ENCODE measurements at places on chromosomes 1 and 21. TPM values are rescaled to one million over a fixed set of nuclear protein-coding genes. Genes with fewer than 3 reads are reported as not detected.

The TNFRSF18 gene
- total RNA-seq: 175 TPM

The CATSPERE gene
- 0.32 TPM for total RNA-seq

The GBP1 gene
- 209 TPM for total RNA-seq

The SPRR4 gene
- total RNA-seq: not detected

The ANKRD13C gene
- total RNA-seq: 28.8 TPM

The FBXO44 gene
- 33.2 TPM for total RNA-seq

The ACTN2 gene
- not detected for total RNA-seq

The SLC35F3 gene
- total RNA-seq: 8.0 TPM

The GSTM5 gene
- not detected for total RNA-seq

The SLC2A5 gene
- 0.39 TPM for total RNA-seq

The LRRN2 gene
- total RNA-seq: 0.20 TPM

The SDE2 gene
- 24.5 TPM for total RNA-seq

The PYCR2 gene
- 103 TPM for total RNA-seq

The FHAD1 gene
- not detected for total RNA-seq

The ADAM30 gene
- total RNA-seq: not detected

The NHLH1 gene
- total RNA-seq: 0.93 TPM

The OR10J4 gene
- not detected for total RNA-seq

The ZFP69B gene
- 5.9 TPM for total RNA-seq

The OVAAL gene
- not detected for total RNA-seq

The FALEC gene
- total RNA-seq: not detected

The CDC20 gene
- total RNA-seq: 103 TPM

The KRTAP19-3 gene
- not detected for total RNA-seq

The ZNF697 gene
- 0.69 TPM for total RNA-seq

The GBP4 gene
- total RNA-seq: 147 TPM

The MPZ gene
- total RNA-seq: 7.0 TPM

The OR2L8 gene
- total RNA-seq: not detected

The TMEM51 gene
- total RNA-seq: 0.10 TPM

The AVPR1B gene
- total RNA-seq: not detected

The UTS2 gene
- not detected for total RNA-seq

Measured in T-helper 1 cell treated with Interleukin-12 subunit alpha and Interleukin-12 subunit beta and Interleukin-4 antibody, amounts not matched to agents 30 ng/mL and 1 ng/mL, for 36 hours (primary cell).